ENCODE measurements at places on chromosomes 11 and 22. TPM values are rescaled to one million over a fixed set of nuclear protein-coding genes. Genes with fewer than 3 reads are reported as not detected.

GRCh38 chr22:35930933-35931332 is 97.7 kb downstream of the RBFOX2 start:
- peak; percentile 78 for DNase-seq

DNA sequence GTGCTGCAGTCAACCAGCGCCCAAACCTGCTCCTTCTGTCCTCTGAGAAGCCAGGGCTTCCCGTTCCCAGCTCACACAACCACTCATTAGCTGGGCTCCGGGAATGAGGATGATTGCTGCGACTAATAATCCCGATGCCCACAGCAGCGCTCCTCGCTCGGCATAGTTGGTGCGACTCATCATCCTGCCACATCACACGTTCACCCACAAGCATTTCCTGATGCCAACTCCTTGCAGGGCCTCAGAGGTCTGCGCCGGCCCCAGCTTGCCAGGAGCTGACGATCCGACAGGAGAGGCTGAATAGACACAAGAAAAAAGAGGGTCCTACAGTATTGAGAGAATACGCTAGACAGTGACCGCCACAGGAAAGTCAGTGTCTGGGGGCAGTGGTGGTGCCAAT is 10.6 kb upstream of the CSNK1E start:
- no peak for DNase-seq

DNA sequence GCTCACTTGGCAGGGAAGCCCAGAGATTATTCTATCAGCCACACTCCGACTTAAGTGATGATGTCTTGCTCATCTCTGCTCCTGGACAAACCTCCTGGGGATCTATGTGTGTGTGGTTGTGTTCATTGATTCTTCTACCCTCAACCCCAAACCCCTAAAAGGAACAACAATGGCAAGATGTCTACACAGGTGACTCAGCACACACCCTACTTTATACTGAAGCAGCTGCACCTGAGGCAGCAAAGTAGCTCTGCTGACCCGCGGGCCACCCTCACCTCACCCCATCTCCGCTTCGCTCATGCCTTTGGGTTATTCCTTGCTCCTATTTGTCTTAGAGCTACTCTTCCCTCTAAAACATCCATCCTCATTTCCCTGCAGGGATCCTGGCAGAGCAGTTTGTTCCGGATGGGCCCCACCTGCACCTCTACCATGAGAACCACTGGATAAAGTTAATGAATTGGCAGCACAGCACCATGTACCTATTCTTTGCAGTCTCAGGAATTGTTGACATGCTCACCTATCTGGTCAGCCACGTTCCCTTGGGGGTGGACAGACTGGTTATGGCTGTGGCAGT is 38.7 kb downstream of the TMEM45B start:
- no peak for DNase-seq

DNA sequence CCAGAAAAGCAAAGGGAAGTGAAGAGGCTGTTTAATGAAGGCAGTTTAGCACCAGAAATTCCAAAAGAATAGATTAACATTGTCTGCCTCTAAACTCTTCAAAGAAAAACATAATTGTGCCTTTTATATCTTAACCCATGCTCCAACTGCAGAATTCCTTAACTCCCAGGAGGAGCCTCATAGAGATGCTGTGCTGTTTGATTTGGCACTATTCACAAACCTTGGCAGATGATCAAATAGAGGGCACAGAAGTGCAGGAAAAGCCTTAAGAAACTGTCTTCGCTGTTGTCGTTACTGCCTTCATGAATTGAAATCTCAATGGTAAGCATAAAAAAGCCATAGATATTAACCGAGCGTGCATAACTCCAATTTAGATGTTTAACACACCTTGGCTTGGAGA is 124.1 kb upstream of the MPPED2 start:
- no peak for DNase-seq

DNA sequence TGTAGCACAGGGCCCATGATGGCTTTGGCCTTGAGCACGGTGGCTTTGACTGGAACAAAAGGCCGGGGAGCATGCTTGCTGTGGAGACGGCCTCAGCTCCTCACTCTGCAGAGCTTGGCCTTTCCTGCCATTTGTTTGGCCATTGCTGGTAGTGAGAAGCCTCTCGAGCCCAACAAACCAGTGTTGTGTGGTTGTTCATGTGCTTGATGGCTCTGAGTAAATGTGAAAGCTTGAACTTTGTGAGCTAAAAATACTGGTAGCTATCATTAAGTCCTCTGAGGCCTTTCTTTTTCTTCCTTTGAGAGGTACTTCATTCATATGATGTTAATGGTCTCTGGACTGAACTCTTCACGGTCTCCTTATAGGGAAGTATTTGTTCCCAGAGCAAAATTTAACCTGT is 39.6 kb downstream of the NAT10 start:
- DNase-seq = no peak

- no peak for DNase-seq
Observed at GRCh38 chr11:1235901-1236315, 13.0 kb downstream of the MUC5B start.

DNA sequence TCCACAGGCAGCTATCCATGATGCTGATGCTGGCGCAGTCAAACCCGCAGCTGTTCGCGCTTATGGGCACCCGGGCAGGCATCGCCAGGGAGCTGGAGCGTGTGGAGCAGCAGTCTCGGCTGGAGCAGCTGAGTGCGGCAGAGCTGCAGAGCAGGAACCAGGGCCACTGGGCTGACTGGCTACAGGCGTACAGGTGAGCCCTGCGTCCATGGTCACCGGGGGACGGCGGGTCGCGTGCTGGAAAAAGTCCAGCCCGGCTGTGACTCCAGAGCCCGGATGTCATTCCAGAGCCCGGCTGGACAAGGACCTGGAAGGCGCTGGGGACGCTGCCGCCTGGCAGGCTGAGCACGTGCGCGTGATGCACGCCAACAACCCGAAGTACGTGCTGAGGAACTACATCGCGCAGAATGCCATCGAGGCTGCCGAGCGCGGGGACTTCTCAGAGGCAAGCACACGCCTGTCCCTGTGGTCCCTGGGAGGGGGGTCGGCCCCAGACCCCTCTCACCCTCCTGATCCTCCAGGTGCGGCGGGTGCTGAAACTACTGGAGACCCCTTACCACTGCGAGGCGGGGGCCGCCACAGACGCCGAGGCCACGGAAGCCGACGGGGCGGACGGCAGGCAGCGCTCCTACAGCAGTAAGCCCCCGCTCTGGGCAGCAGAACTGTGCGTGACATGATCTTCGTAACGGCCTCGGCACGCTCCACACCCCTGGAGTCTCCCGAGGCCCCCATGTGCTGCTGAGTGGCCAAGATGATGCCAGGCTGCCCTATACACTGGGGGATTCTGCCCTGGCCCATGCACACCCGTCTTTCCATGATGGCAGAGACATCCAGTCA is 16.1 kb downstream of the SELENOO start:
- no peak for DNase-seq

DNA sequence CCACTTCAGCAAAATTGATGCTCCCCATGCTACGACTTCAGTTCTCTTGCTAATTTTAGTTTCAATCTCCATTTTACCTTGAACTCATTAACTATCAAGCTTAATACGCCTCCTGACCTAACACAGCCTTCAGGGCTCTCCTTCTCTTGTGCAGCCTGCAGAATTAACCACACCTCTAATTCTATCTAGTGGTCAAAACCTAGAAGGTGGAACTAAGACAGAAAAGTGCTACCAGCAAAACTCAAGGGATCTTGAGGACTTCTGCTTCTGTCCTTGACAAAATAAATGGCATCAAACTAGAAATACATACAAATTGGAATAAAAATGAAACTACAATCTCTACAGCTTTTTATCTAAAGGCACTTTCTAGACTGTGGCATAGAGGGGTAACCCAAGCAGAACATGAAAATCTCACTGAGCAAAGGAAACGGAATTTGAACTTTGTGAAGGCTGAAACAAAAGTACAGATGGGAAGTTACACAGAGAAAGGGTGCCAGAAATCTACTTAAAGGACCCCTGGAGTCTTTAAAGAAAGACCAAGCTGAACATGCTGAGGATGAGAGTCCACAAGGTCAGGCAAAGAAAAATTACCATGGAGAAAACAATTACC is 10.7 kb downstream of the CWF19L2 start:
- peak; percentile 56 for DNase-seq

DNA sequence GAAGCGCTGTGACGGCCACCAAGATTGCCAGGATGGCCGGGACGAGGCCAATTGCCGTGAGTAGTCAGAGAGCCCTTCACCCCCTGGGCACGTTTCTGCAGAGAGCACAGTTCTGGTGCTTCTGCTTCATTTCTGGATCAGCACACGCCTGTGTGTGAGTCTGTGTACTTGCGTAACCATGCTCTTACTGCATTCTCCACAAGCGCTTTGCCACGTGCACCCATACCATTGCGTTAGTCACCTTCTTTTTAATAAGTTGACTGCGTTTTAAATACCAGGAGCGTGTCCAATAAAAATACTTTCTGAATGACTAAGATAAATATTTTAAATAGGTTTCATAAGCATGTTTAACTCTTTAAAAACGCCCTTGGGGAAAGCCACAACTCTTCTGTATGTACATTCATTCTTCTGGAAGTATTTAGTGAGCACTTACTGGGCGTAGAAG is 143.0 kb upstream of the SORL1-AS1 start:
- no peak for DNase-seq

- no peak for DNase-seq
Observed at GRCh38 chr22:49084206-49084605, 743.5 kb downstream of the BRD1 start.

DNA sequence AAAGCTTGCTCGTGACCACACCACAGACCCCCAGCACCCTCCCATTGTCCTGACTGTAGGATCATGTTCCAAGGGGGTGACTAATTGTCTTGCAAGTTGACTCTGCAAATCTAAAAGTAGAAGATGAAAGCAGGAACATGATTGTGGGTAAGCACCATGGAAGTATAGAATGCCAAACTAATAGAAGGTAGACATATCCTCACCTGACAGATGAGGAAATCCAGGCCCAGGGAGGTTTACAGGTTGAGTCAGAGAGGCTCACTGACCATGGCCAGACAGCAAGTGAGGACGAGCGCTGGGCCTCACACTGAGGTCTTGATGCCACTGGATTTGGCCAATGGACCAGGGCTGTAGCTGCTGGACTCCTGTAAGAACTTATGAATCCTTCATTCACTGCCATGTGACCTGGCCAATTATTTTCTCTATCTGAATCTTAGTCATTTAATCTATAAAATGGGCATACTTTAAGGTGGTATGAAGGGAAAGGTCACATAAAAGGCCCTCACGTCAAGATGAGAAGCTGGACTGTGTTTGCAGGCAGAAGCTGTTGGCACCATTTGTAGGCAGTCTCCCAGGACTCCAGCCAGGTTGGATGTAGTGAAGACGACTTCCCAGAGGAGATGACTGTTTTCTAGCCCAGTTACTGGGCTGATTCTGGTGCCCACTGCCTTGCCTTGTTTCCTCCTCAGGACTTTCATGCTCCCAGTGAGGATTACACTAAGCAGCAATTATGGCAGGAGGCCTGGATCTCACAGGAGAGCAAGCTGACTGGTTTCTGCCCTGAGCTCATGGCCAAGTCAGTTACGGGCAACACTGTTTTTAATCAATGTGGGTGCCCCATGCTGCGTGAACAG is 54.6 kb downstream of the GAB4 start:
- peak; percentile 27 for DNase-seq

DNA sequence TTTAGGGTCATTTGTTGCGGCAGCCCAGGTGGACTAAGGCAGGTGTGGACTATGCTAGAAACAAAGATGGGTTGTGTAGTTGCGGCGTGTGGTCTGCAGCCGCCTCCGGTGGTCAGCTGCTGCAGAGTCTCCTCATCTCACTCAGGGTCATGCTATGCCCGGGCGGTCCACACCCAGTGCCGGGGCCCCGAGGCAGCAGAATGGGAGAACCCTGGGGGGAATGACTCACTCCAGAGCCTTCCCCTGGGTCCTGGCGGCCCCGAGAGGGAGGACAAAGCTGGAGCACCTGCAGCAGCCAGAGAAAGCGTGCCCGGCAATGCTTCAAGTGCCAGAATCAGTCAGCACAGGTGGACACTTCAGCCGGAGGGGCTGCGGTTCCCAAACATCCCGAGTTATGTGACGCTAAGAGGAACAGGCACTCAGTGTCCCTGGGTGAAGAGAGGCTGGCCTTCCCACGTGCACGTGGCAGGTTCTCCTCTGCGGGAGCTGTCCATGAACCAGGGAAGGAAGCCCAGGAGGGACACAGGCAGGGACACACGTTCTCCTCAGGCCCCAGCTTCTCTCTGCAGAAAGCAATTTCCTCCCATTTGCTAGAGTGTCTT is 289.6 kb upstream of the B3GAT1 start:
- DNase-seq = no peak

DNA sequence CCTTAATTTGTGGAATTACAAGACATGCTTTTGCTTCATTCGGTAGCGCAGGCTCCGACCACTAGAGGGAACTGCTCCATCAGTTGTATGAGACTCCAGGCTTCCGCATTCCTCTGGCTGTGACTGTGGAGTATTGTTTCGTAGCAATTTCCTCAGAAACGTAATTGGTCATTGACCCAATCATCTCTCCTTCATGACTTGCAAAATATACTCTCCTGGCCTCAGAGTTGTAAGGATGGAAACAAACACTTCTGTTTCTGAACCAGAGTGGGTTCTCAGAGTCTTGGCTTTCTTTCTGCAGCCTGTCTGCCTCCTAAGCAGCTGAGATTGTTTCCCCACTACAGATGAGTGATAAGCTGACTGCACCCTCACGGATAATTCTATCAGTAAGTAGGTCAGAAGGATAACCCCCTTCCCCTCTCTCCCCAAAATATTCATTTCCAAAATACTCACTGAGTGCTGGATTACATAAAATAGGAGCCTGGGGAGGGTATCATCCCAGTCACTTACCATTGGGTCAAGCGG is 146.8 kb upstream of the ZC3H12C start:
- DNase-seq = peak; percentile 94

DNA sequence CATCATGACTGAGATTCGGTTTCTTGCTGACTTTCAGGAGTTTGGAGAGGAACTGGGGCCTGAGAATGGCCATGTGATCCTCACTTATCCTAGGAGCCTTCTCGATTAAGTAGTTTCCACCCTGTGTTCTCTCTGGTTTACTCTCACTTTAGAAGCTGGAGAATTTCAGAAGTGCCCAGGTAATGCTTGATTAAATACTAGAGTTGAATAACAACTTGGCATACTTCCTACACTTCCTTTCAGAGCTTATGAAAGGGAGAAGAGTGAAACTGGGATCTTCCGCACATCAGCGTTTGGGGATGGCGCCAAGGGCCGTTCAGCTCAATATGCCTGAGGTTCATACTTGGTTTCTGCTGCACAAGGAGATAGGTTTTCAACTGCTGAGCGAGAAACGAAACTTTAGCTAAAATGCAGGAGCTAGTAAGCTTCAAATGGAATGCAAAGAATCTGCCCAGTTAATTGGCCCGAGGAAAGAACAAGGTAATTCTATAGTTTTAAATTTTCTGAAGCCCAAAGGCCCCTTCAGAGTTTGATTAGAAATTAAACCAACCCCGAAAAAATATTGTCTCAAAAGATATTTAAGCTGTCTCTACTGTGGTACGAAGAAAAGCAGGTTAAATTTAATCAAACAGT is 823 bp upstream of the MUC15 start:
- DNase-seq = no peak

SEPTIN3 gene
- total RNA-seq = not detected

GLB1L2 gene
- total RNA-seq = not detected

PDE2A gene
- 1.8 TPM for total RNA-seq

Measured in Karpas-422 (cell line).